Activated naive CD4-positive, alpha-beta T cell treated with Interleukin-2 at 50 U/mL for 16 hours (primary cell): ENCODE measurements at places on chromosomes 5 and 9.

DNA sequence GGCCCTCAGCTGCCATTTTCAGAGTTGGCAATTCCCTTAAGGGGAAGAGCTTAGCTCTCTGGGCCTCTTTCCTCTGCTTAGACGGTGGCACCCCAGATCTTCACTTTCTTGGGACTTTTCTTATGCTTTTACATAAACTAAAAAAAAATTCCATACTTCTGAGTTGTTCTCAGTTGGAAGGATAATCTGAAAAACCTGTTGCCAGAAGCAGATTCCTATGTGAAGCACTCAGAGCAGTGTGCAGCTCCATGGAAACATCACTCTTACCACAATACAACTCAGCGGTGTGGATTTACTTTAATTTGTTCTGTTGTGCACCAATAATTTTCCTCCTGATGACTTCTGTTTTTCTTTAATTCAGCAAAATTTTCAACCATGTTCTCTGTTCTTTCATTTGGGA is 44.1 kb upstream of the MROH2B start:
- DNase-seq = no peak

GRCh38 chr5:150642567-150642927 is 2.1 kb downstream of the SYNPO start:
- no peak for DNase-seq

DNA sequence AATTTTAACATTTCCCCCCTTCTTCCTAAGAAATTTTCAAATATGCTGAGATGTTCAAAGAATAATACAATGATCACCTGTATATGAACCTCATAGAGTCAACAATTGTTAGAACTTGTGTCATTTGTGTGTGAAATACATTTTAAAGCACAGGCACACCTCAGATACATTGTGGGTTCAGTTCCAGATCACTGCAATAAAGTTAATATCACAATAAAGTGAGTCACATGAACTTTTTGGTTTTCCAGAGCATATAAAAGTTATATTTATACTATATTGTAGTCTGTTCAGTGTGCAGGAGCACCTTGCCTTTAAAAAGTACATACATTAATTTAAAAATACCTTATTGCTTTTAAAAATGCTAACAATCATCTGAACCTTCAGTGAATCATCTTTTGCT is 50.0 kb downstream of the MCCC2 start:
- DNase-seq = no peak

- no peak for DNase-seq
Observed at GRCh38 chr5:18526792-18527405, 892.6 kb downstream of the TAF11L14 start.

DNA sequence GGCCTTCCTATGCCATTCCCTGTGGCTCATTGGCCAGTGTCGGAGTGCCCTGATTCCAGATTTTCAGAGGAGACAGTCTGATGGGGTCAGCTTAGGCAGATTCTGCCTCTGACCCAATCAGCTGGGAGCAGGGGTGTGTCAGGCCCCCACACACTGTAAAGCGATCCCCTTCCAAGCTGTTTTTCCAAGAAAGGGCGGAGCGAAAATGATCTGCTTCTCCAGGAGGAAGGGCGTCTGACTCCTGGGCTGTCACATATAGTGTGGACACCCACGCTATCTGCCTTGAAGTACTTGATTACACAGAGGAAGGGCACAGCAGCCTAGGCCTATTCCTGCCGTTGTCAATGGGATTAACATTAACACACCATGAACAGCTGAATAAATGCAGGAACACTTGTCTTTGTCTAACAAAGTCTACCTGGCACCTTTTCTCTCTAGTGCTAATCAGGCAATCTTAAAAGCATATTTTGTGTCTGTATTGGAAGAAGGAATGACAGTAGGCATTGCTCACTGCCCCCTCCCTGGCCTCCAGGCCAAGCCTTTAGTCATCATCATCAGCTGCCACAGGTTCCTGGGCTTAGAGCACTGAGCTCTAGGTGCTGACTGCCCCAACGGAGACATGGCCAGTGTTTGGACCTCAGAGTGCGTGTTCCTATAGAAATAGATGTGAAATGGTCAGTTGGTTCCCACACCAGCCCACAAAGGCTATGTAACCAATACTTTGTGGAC is 218.7 kb downstream of the MELK start:
- no peak for DNase-seq

DNA sequence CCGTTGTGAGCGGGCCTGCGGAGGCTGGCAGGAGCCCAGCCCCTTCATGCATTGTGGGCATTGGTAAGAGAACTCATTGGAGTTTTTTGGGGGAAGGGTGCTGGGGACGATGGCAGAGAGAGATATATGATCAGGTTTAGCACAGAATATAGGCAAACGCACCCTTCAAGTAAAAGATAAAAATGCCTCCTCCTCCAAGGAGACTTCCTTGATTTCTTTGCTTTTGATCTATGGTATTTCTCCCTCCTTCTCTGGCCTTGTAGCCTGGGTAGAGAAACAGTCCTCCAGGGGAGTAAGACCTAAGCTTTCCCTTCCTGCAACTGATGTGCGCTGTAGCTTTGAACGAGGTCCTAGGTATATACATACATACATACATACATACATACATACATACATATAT is 960 bp upstream of the PPARGC1B start:
- DNase-seq = no peak

- DNase-seq = no peak
Observed at GRCh38 chr5:162174358-162174974, 106.9 kb downstream of the GABRG2 start.

DNA sequence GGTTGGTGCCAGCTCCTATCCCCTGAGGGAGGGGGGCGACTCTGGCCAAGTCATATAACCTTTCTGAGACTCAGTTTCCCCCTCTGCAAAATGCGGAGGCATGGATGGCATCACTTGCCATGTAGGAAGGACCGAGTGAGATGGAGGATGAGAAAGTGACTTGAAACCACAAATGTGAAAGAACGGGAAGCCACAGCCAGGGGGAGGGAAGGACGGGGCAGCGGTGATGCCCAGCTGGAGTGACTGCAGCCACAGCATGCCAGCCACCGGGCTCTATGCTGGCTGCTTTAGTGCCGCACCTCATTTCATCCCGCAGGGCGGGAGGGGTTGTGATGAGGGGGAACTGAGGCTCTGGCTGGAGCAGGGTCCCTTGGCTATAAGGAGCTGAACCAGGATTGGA is 74.5 kb downstream of the HMCN2 start:
- DNase-seq = no peak

GRCh38 chr9:100619665-100620064 is 41.8 kb downstream of the CAVIN4 start:
- no peak for DNase-seq

DNA sequence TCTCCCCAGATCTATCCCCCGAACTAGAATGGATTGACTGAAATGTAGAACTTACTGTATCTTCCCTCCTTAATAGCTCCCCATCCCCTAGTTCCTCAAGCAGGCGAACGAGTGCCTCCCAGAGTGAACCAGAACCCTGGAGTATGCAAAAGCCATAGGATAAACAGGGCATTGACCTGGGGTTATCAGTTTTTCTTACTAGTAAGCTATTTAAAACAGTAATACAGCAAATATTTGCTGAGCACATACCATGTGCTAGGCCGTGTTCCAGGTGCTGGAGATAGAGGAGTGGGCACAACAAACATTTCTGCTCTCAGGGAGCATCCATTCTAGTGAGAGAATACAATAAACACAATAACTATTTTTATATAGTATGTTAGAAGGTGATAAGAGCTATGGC is 1.8 kb downstream of the SKP2 start:
- no peak for DNase-seq

- DNase-seq = no peak
Observed at GRCh38 chr5:163938595-163938994, 433.2 kb downstream of the MAT2B start.
